Astrocyte (in vitro differentiated cells and primary cell): ENCODE measurements at places on chromosomes 4 and X. TPM values are rescaled to one million over a fixed set of nuclear protein-coding genes. Genes with fewer than 3 reads are reported as not detected.

The RPS6KA6 gene
- 7.1 and 8.5 TPM in 2 replicates for total RNA-seq

The CXCL10 gene
- 12.9 and 16.6 TPM in 2 replicates for total RNA-seq

The NMU gene
- total RNA-seq, result 0.61 TPM in 1 of 2 replicates, not detected in the other

The HSFX1 gene
- total RNA-seq, result 0.75 and 1.5 TPM in 2 replicates

The PALLD gene
- 498 and 551 TPM in 2 replicates for total RNA-seq

The FHL1 gene
- 100 and 115 TPM in 2 replicates for total RNA-seq

The TKTL2 gene
- not detected in 2 replicates for total RNA-seq

The DGKK gene
- 0.05 TPM in 1 of 2 replicates, not detected in the other for total RNA-seq

The GPR82 gene
- total RNA-seq, result not detected in 2 replicates

The PNMA3 gene
- total RNA-seq, result 0.82 and 0.93 TPM in 2 replicates

GRCh38 chrX:54776987-54777672 is 20.9 kb downstream of the ITIH6 start:
- DNase-seq, result no peak

DNA sequence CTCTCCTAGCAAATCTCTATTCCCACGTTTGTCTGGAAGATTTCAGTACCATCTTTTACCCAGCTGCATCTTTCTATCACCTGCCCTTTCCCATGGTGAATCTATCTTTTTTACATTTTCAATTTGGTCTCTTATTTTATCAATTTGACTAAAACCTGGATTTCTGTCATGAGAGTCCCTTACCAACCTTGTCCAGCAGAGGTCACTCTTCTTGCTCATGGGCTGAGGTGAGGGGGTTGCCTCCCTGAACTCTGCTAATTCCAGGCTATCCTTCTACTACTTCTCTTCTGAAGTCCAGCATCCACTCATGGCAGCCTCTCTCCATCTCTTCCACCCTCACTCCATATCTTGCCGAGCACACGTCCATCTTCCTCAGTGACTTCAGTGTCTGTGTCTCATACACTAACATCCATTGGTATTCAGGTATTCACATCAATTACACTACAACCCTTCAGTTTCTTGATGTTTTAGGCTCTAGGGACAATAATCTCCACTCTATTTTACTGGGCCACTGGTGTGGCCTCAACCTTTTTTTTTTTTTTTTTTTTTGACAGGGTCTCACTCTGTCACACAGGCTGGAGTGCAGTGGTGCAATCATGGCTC is 17.8 kb upstream of the ZNF827 start:
- no peak for DNase-seq

- peak; percentile 1 for DNase-seq
Measured at GRCh38 chr4:171812665-171813525, at the start of gene GALNTL6. Gene GALNTL6 (plus strand): TSS chr4:171813404.

DNA sequence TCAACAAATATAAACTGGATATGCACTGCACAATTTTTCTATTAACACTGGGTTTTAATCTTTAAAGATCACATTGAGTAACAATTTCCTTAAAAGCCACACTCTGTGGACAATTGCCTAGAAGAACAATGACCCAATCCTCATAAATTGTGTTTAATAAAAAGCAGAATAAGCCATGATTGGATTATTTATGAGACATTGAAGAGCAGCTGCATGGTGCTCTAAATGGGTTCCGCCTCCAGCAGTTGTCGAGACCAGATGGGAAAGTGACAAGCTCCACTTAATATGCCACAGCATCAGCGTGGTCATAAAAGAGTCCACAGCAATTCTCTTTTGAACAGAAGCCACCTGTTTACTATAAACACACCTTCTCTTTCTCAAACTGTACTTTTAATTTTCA is 635.2 kb upstream of the FRG1 start:
- no peak for DNase-seq

DNA sequence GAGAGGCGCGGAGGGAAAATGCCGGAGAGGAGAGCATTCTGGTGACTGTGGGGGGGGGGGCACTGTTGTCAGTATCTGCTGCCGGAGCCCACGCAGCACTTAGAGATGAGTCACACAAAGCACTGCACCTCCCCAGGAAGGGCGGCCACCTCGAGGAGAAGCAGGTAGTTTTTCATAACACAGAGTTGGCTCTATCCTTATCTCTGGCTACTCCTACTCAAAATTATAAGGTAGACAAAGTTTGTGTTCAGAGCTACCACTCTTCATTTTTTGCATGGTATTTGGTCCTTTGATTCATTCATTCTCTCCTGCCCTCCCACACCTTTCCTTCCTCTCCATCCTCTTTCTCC is 76.2 kb upstream of the SCOC start:
- DNase-seq, result peak; percentile 39

GRCh38 chrX:118174516-118175098 is 58.0 kb upstream of the KLHL13 start:
- peak; percentile 3 for DNase-seq

DNA sequence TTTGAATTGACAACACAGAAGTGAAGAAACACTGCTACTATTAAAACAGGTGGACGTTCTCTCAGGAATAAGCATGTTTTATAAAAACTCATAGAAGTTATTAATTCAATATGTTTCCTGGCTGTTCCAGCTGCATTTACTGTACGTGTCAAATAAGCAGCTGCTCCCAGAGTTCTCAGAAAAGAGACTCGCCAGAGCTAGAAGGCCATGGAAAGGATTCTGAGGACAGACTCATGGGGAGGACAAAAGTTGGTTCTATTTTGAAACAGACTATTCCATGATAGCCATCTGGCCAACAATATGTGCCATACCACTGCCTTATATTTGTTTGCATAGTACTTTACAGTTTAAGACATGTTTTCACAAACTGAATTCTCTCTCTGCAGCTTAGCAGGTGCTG is 136.5 kb downstream of the NR3C2 start:
- no peak for DNase-seq

DNA sequence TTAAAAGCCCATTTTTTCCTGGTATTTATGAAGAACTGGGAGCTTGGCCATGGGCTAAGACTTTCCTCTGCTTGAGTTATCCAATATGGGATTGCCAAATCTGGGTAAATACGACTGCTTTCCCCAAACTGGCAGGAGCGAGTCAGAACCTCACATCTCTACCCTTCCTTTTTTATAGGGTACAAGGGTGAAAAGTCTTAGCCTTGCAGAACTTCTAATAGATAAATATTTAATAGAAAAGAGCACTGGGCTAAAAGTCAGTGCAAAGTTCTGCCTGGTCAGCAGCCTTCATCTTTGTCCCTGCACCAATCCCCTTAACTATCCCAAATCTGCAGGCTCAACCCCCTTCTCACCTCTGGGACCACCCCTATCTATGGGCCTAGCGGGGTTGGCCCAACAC is 61.6 kb upstream of the ACSL1 start:
- no peak for DNase-seq

DNA sequence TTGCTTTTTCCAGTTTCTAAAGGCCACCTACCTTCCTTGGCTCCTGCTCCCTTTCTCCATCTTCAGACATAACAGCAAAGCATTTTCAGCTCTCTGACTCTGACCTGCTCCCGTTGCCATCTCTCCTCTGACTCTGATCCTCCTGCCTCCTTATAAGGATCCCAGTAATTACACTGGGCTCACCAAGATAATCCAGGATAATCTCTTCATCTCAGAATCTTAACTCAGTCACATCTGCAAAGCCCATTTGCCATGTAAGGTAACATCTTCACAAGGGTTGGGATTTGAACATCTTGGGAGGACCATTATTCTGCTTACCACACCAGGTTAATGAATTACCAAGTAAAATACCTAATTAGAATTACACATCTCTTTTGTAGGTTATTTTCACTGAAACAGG is 41.3 kb upstream of the MAGED1 start:
- DNase-seq, result no peak

DNA sequence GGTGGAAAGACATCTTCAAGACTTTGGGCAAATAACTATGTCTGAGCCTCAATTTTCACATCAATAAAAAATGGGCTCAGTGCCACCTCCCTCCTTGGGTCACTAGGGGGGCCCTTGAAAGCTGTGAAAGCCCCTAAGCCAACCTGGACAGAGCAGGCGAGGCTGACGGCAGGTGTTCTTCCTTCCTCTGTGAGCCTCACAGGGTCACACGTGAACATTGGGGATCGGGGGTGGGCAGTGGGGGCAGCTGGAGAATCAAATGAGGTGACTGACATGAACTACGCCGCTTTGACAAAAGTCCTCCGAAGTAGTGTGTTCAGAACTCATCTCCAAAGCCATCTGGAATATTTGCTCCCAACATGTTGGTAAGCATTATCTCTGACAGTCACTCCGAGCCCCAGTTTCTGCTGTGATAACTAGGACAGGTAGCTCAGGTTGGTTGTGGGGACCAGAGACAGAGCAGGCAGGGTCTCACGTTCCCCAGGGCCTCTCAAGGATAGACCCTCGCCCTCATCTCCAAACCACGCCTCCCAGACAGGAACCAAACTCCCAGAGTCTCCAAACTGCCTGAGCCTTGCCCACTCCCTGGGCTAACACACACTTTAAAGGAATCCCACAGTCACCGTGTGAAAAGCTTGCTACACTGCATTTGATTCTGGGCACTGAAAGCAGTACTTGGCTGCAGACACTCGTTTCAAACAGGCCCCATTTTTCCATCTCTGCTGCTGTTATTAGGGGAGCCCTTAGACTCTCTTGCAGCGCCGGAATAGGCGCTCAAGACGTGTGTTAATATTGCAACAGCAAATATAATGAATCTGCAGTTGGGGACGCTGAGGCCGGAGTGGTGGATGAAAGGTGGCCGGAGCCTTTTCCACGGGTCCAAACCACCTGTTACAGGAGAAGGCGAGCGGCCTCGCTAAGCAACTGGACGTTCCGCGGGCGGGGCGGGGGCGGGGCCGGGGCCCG is 717 bp upstream of the WFS1 start:
- DNase-seq, result no peak

- DNase-seq, result no peak
Measured at GRCh38 chr4:112057470-112057869, 87.8 kb upstream of the FAM241A start.

GRCh38 chr4:128512161-128512560 is 224.5 kb upstream of the PGRMC2 start:
- no peak for DNase-seq

DNA sequence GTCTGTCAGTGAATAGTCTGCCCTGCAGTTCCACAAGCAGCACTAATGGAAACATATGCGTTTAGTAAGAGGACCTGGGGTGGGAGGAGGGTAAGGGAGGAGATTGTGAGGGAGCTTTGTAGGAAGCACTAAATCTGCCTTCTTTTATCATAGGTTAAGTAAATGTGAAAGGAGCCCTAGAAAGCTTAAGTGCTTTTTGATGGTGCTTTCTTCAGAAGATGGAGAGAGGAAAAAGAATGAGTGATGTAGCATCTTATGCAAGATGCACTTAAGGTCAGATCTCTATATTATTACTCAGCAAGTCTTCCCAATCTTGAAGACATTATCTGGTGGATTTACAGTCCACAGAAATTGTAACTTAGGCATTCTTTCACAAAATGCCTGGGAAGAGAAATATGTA is 322.7 kb downstream of the PDHA2 start:
- DNase-seq, result peak; percentile 60

DNA sequence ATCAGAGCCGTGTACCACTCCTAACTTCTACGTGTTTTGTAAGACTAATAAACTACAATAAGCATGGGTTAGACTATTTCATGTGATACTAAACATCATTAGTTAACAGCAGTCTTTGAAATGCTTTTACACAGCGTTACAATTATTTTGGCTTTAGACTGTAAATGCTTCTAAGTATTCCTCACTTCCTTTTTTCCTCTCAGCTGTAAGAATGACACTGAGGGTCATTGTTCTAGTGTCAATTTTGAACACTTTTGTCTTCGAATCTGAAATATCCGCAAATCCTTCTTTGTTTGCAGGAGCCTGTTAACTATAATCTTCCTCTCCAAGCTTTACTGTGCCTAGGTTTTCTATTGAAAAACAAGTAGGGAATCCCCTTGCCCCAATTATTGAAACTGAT is 1.5 kb downstream of the ABCE1 start:
- peak; percentile 26 for DNase-seq

GRCh38 chrX:134013524-134013923 is 28.1 kb upstream of the GPC3 start:
- DNase-seq, result no peak

- peak; percentile 36 for DNase-seq
Measured at GRCh38 chr4:109559625-109559982, 442 bp upstream of the MCUB start.

GRCh38 chr4:103429283-103429682 is 231.1 kb upstream of the CENPE start:
- no peak for DNase-seq
